ENCODE measurements at places on chromosomes 4 and X.

- no peak for DNase-seq
Measured at GRCh38 chr4:11485926-11486325, 57.2 kb upstream of the HS3ST1 start.

GRCh38 chrX:13651150-13651549 lies 1.8 kb upstream of the TCEANC start:
- DNase-seq = no peak

GRCh38 chr4:181618896-181619295 lies 624.3 kb upstream of the TENM3 start:
- DNase-seq = no peak

- no peak for DNase-seq
Measured at GRCh38 chr4:178976861-178977260, 1534.6 kb upstream of the AGA start.

DNA sequence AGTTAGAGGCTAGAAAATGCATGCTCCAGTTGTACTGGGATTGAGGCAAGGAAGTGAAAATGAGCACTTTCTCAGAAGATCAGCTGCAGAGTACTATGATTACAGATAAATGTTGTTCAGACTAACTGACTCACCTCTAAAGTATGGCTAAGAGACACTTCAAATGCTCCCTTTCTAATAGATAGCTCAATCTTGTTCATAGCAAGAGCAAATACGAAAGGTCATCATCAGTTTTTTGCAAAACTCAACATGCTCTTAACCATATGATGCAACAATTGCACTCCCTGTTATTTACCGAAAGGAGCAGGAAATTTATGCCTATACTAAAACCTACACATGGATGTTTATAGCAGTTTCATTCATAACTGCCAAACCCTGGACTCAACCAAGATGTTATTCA lies 838.4 kb upstream of the INTU start:
- DNase-seq = no peak

GRCh38 chr4:8398347-8398746 lies 42.2 kb downstream of the ACOX3 start:
- DNase-seq = no peak

- DNase-seq = no peak
Measured at GRCh38 chr4:3387154-3387942, 54.4 kb upstream of the HGFAC start.

DNA sequence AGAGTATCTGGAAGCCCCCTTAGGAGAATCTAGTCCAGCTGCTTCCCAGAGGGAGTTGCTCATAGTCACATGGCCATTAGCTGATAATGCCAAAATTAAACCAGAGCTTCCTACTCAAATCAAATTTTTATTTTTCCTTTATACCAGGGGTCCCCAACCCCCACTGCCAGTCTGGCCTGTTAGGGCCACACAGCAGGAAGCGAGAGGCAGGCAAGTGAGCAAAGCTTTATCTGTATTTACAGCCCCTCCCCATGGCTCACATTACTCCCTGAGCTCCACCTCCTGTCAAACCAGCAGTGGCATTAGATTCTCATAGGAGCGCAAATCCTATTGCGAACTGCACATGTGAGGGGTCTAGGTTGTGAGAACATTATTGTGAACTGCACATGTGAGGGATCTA lies 19.2 kb upstream of the TNIP3 start:
- no peak for DNase-seq

DNA sequence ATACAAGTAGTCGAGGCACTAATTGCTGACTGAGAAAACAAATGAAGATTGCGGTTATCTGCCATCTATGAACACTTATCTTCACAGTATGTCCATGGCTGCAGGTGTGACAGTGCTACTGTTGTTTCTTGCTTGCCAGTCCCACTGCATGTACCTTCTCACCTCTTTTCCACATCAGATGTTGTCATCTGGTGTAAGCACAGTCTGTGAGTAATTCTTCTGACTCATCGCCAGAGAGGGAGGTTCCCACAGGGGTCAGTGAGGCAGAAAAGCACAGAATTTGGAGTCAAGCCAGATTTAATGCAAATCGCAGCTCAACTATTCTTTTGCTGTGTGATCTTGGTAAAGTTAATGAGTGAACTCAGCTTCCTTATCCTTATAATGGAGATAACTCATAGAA lies 144.4 kb downstream of the GLRA2 start:
- no peak for DNase-seq

DNA sequence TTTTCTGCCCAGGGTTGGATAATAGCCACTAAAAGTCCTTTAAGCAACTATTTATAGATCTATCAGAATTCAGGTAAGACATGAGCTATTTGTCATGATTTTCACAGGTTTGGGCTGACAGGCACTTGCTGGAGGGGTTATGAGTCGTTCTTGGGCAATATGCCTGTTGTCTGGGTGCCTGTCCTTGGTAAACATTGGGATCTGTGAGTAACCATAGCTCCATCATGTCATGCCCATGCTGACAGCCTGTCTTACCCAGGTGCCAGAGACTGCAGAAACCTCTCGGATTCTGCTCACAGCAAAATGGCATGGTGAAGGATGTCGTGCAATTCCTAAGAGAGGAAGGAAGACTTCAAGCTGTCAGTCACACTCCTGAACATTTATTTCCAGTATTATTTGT lies 116.0 kb upstream of the PUDP start:
- no peak for DNase-seq

DNA sequence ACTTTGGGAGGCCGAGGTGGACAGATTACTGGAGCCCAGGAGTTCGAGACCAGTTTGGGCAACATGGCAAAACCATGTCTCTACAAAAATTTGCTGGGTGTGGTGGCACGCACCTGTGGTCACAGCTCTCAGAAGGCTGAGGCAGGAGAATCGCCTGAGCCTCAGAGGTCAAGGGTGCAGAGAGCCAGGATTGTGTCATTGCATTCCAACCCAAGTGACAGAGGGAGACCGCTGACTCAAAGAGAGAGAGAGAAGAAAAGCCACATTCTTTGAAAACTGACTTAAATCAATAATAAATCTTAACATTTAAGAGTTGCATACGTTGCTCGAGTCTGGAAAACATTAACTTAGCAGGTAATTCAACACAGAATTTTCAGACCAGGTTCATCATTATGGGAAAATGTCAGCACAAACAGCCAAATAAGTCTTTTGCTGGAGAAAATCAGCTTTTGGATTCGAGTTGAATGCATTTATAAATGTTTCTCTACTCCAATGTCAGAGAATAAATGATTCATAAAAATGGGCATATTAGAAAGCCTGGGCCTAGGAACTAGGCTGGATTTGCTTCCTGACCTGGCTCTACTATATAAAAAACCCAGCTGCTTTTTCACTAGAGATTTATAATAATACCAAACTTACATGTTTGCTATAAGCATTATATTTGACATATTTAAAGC lies 68.3 kb upstream of the RBPJ start:
- no peak for DNase-seq

GRCh38 chr4:54225598-54226403 lies 3.3 kb upstream of the PDGFRA start:
- no peak for DNase-seq

DNA sequence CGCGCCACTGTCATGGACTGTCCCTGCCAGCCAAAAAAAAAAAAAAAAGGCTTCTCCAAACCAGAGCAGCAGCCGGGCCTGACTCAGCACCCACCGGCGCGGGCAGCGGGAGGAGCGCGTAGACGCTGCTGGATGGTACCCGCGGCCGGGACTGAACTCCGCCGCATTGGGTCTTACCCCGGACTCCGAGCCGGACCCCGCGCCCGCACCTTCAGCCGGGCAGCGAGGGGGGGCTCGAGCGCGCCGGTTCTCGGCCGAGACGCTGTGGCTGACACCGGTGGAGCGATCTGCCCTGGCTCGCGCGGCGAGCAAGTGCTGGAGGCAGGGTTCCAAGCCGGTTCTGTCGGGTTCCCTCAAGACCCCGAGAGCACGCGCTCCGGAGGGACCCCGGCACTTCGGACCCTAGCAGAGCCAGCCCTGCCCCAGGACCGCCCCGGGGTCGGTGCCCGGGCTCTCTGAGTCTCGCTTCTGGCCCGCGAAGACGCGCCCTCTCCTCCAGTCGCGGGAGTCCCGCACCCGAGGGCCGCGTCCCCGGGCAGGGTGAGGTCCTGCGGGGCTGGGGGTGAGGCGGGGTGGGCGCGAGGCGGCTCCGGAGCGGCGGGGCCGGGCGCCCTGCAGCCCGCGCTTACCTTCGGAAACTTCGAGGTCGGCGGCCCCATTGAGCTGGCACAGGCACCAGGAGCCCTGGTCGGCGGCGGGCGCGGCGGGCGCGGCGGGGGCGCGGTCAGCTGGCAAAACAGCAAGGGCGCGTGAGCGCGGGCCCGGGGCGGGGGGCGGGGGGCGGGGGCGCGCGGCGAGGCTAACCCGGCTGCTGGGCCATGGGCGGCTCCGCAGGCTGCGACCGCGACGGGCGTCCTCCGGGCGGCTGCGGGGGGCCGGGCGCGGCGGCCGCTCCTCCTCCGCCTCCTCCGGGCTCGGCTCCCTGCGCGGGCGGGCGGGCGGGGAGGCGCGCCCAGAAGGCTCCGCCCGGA lies 11.8 kb upstream of the MAN2B2 start:
- no peak for DNase-seq

- DNase-seq = no peak
Measured at GRCh38 chr4:77100234-77100633, 24.4 kb upstream of the CCNI start.

- peak; percentile 24 for DNase-seq
Measured at GRCh38 chr4:133147921-133148689, 989 bp upstream of the PCDH10 start.

DNA sequence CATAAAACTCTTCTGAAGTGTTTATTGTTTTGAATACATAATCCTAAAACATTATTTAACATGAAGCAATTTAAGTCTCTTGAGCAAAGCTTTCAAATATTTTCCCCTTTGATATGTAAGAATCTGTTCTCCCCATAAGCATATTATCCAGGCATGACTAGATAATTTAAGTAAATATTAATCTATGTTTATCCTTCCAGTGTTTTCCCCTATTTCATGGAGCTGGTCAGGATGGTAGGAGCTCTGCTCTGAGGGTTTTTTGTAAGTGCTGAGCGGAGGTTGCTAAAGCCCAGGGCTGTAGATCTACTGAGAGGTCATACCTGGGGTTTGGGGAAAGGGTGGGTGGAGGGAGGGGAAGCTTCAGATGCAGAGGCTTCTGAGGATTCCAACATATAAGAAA lies 258.9 kb upstream of the SFRP2 start:
- no peak for DNase-seq

DNA sequence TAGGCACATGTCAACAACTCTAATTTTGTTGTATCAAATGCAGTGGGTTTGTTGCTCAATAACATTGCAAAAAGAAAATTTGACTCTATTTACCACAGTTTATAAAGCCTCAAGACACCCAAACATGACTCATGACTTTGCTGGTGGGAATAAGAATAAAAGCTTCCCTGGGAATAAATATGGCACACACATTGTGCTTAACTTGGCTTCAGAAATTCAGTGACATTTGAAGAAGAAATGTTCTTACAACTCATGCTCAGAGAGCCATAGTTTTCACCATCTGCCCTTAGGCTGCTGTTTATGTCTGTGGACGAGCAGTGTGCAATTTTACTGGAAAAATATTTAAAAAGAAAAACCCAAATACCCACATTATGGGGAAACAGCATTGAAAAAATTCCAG lies 60.9 kb downstream of the SPATA18 start:
- no peak for DNase-seq

DNA sequence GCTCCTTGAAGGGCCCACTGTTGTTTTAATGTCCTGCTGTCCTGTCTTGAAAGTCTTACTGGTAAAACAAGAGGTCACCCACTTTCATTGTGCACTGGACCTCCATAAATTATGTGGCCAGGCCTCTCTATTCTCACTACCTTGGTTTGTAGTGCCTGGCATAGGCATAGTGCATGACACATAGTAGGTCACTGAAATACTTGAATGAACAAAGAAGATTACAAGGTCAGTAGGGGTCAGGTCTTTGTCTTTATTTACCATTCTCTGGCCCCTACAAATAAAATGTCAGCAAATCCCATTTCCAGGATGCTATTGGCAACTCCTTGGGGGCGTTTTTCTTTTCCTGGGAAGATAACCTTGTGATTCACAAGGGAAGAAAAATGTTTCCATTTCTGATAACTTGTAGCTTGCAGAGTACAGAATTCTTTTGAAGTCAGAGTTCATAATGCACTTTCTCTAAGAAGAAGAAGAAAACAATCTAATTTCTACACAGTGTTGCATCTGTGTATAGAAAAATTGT lies 1.4 kb downstream of the PGM2 start:
- DNase-seq = no peak

GRCh38 chr4:1770245-1770644 lies 22.8 kb upstream of the FGFR3 start:
- DNase-seq = peak; percentile 29

DNA sequence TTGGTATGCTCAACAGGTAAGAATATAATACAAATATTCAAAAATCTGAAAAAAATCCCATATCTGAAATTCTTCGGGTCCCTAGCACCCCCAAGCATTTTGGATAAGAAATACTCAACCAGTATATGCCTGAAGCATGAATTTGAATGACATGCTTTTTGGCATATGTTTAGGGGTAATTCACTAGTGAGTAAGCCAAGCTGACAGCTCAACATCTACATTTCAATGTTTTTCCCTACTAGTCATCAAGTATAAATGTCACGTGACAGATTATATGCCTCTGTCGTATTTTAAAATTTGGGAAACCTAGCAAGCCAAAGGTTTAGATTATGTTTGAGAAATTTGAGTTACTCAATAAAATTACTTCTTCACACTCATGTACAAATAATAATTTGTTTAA lies 125.1 kb downstream of the FGF16 start:
- DNase-seq = no peak

DNA sequence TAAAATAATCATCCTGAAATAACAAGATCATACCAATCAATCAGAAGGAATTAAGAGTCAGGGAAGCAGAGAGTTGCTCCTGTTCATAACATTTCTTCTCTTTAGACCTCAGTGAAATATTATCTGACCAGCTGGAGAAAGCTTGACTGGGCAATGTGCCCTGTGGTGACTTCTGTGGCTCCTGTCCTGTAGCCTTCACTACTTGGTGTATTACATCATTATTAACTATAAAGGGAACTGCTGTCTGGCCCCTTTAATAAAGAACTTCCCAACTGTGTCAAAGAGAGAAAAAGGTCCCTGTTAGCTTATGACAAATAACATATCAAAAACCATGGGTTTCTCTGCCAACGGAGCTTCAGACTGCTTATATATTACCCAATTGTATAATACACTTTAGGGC lies 18.0 kb downstream of the OPHN1 start:
- no peak for DNase-seq

GRCh38 chrX:100512471-100512870 lies 72.3 kb upstream of the TNMD start:
- DNase-seq = no peak

DNA sequence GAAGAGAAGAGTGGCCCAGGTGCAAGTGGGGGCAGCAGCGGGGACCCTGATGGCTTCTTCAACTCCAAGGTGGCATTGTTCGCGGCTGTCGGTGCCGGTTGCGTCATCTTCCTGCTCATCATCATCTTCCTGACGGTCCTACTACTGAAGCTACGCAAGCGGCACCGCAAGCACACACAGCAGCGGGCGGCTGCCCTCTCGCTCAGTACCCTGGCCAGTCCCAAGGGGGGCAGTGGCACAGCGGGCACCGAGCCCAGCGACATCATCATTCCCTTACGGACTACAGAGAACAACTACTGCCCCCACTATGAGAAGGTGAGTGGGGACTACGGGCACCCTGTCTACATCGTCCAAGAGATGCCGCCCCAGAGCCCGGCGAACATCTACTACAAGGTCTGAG lies 11.4 kb downstream of the EFNB1 start:
- DNase-seq = no peak
